ENCODE measurements at places on chromosomes 2 and 18.

DNA sequence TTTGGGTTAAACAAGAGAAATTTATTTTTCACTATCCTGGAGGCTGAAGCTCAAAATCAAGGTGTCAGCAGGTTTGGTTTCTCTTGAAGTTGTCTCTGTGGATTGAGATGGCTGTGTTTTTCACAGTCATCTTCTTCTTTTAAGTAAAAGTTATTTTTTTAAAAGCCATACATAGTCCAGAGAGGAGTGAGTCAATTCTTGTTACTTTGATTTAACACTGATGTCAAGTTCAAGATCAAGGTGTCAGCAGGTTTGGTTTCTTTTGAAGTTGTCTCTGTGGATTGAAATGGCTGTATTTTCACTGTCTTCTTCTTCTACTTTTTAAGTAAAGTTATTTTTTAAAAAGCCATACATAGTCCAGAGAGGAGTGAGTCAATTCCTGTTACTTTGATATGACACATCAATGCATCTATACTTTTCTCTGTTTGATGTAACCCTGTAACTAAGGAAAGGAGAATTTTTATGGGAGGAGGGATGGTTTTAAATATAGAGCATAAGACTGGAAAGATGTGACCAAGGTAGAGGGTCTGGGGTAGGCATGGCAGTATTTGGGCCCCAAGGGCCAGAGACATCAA, 22.5 kb upstream of the RASGRP3 start:
- no peak for DNase-seq

DNA sequence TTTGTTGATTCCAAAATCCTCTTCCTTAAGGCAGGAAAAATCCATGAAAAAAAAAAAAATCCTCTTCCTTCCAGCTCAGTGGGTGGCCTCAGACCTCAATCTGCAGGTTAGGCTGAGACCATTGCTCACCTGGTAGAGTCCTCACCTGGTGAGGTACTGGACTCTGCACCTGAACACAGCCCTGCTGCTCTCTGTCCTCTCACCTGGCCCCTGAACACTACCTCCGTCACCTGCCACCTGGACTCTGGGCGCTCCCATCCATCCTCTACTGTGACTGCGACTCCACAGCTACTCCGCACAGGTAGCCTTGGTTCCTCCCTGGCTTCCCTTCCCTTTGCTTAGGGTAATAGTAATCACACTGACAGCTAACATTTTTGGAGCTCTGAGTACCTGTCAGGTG, 22.1 kb downstream of the TYMS start:
- no peak for DNase-seq

GRCh38 chr18:58980991-58981390, 116.3 kb downstream of the ZNF532 start:
- DNase-seq, result no peak

DNA sequence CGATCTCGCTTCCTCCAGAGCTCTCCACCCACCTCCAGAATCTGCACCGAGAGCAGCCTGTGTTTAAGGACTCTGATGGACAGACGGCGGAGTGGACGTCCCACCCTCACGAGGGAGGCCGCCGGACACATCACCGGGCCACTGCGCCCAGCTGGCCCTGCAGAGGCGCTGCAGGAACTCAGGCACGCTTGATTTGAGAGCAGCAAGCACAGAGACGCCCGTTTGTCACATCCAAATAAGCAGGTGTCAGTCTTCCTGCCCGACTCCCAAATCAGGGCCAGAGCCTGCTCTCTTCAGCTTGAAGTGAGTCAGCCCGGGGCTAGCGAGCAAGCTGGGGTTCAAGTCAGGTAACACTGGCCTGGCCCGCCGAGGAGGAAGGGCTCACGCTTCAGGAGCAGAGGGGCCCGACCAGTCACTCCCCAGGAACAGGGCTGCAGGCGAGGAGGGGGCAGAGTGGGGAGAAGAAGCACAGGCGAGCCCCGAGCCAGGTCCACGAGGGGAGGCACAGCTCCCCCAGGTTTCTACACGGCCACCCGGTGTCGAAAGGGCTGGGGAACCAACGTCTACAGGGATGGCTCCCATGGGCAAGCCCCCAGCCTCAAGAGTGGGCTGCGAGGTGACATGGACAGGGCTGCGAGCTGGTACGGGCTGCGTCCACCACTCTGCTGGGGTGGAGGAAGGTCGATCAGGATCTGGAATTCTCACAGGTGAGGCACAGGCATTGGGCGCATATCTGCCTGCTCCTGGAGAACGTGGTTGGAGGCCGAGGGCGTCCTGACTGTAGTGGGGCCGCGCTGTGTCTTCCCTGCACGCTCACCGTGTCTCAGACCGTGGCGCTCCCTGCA, 52.5 kb upstream of the CTDP1 start:
- no peak for DNase-seq

- DNase-seq, result no peak
These were observed 165.4 kb upstream of the SLC1A4 start for GRCh38 chr2:64823794-64824193.

- no peak for DNase-seq
These were observed 50.9 kb downstream of the MARCO start for GRCh38 chr2:118992740-118993391.

- peak; percentile 19 for DNase-seq
These were observed 399.7 kb upstream of the ID2 start for GRCh38 chr2:8281950-8282857.

DNA sequence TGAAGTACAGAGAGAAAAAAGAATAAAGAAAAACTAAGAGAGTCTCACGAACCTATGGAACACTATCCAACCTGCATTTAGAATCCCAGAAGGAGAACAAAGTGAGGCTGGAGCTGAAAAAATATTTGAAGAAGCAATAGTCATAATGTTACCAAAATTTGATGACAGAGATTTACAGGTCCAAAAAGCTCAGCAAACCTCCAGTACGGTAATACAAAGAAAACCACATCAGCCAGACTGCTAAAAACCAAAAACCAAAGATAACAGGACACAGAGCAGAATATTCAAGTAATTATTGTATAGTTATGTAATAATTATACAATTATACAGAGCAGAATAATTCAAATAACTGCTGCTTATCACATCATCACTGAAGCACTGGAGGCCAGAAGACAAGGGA, 23.7 kb downstream of the ATL2 start:
- DNase-seq, result no peak

GRCh38 chr2:110099471-110100225, 16.0 kb downstream of the MALL start:
- no peak for DNase-seq

DNA sequence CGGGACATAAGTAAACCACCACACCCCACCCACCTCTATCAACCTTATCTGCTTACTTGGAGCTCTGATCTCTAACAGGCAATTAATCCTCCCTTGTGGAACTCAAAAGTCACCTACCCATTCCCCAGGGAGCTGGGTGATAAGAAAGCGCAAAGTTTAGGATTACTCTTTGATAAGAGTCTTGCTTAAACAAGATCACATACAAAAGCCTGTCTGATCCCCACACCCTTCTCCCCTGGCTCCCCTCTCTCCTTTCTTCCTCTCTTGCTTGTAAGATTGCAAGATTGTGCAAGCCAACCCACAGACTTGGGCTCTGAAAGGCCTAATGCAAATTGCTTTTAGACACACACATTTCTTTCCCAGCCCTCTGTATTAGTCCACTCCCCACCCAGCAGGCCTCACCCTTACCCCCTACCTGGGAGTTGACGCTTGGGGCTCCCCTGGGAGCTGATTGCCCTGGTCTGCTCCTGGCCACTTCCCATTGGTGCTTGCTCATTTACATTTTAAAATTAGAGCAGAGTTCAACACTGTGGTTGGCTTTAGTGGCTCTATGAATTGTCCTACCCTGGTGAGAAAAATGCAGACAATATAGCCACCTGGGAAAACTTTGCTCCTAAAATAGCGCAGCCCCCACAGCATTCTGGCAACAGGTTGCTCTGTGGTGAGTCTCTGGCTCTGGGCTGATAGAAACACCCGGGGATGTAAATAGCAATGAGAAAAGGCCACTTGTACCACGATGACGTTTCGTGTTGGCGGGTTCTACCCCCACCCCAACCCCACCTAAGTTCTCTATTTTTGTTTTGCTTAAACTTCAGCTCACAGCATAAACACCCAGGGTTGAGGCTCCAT, 92.8 kb upstream of the MSH2 start:
- no peak for DNase-seq

GRCh38 chr2:172100080-172100934, 2.4 kb downstream of the DLX2 start:
- DNase-seq, result no peak

DNA sequence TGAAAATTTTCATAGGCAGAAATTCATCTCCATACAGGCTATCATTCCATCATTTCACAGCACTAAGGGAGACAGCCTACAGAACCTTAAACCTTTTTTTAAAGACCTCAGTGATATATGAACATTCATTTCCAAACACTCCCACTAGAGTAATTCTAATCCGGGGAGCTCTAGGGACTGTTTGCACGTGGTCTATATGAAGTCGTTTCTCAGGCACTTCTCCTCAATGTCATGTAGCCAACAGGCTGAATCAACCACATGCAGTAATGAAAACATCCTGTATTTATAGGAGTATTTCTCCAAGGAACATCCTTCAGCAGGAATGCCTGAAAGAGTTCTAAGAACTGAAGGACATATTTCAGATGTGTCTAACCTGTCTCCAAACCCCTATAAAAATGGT, 97.3 kb upstream of the CREB1 start:
- DNase-seq, result no peak

DNA sequence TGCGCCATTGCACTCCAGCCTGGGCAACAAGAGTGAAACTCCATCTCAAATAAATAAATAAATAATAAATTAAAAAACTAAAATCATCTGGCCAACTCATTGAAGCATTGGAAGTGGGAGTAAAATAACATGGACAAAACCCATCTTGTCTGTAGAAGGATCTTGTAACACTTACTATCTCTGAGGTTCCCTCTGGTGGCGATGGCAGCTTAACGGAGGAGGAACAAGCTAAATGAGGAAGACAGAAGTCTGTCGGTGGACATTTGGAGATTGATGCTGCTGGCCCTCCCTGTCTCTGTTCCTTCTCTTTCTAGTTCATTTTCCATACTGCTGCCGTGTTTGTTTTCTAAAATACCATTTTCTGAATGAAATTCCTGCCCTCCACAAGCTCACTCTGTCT, 43.4 kb downstream of the ZCCHC2 start:
- DNase-seq, result no peak

DNA sequence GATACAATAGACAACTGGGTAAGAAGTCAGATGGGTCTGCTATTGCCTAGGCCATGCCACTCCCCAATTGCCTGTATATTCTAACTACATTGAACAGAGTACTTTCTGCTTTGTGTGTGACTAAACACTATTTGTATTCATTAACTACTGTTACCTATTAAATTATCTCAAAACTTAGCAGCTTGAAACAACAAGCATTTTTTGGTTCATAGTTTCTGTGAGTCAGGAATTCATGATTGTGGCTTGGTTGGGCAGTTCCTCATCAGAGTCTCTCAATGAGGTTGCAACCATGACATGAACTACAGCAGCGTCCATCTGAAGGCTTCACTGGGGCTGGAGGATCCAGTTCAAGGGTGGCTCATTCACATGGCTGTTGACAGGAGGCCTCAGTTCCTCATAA, 205.7 kb downstream of the EN1 start:
- DNase-seq, result no peak

DNA sequence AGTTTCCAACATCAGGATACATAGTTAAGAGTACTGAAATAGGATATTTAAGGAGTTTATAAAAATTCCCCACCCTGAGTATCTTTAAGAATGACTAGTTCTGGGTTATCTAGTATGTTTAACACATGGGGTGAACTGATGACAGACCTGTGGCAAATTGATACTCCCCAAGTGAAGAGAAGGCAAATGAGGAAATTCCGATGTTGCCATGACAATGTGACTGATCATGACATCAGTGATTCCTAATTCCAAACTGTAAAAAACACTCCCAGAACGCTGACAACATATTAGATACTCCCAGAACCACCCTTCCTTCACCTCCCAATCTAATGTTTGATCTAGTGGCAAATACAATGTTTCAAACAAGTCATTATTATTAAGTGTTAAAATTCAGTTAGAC, 77.6 kb downstream of the RBMS1 start:
- no peak for DNase-seq

- peak; percentile 51 for DNase-seq
These were observed 1.4 kb downstream of the PTGR3 start for GRCh38 chr18:75207310-75208154.

- DNase-seq, result no peak
These were observed 385.2 kb downstream of the CDH7 start for GRCh38 chr18:66136039-66136438.

- no peak for DNase-seq
These were observed 40.6 kb upstream of the CCBE1 start for GRCh38 chr18:59737776-59738300.

DNA sequence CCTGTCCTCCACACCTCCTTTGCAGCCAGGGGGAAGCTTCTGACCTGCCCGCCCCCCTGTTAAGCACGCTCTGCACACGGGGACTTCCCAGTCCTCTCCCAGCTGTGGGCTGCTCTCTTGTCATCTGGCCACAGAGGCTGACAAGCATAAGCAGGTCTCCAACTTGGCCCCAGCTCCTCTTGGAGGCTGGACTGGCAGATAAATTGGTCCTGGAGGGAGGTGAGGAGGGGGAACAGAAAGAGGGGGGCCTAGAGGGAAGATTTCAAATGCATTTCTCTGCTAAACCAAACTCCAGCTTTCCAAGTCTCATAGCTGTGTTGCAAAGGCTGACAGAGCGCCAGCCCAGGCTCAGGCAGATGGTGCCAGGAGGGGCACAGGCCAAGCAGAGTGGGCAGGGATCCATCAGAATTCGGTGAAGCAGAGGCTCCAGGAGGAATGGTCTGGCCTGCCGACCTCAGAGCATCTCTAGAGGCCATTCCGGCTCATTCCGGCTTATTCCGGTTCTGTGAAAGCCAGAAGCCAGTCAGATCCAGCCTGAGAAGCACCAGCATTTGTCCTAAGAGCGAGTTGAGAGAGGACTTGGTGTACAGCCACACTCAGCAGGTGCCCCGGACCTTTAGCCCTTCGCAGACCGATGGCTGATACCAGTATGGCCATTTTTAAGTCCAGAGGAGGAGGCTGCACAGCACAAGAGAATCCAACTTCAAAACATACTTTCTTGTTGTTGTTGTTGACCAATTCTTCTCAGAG, 508.9 kb upstream of the MYT1L start:
- no peak for DNase-seq

GRCh38 chr18:48216639-48217257, 192.4 kb downstream of the ZBTB7C start:
- DNase-seq, result no peak
